ENCODE measurements at places on chromosomes 3 and 15.

GRCh38 chr3:7333125-7333524, 472.2 kb downstream of the GRM7 start:
- H3K36me3 ChIP-seq: no peaks in the 10 kb centered on the region
- H3K27me3 ChIP-seq: no peaks in the 10 kb centered on the region
- H3K4me1 ChIP-seq: no peaks in the 10 kb centered on the region
- no peak for DNase-seq
- H3K27ac ChIP-seq: no peak overlapping the region
- no peak overlapping the region for H3K4me3 ChIP-seq

- no peak overlapping the region for H3K4me3 ChIP-seq
- peaks cover 3% of the 10 kb centered on the region for H3K36me3 ChIP-seq
- H3K27ac ChIP-seq: no peak overlapping the region
- no peaks in the 10 kb centered on the region for H3K4me1 ChIP-seq
- peaks cover 11% of the 10 kb centered on the region for H3K27me3 ChIP-seq
Observed at GRCh38 chr3:112042842-112043280, 8.3 kb downstream of the TMPRSS7 start.

- H3K36me3 ChIP-seq: peaks cover 34% of the 10 kb centered on the region
- H3K4me1 ChIP-seq: no peaks in the 10 kb centered on the region
- no peaks in the 10 kb centered on the region for H3K27me3 ChIP-seq
- no peak for DNase-seq
Observed at GRCh38 chr3:126440709-126440995, 35.0 kb downstream of the ZXDC start.

GRCh38 chr15:52028431-52029093, 9.5 kb downstream of the MAPK6 start:
- peaks cover 17% of the 10 kb centered on the region for H3K4me1 ChIP-seq
- H3K27ac ChIP-seq: no peak overlapping the region
- H3K27me3 ChIP-seq: no peaks in the 10 kb centered on the region
